Kidney epithelial cell (primary cell): ENCODE measurements at places on chromosomes 5 and 9. TPM values are rescaled to one million over a fixed set of nuclear protein-coding genes. Genes with fewer than 3 reads are reported as not detected.
A peak's percentile ranks its signal among the peaks of the same experiment; 100 is the strongest.

EQTN gene
- not detected in 2 replicates for total RNA-seq

PCDHGA2 gene
- 2.8 and 2.9 TPM in 2 replicates for total RNA-seq

GRCh38 chr9:34089311-34089710, 37.2 kb downstream of the DCAF12 start:
- DNase-seq, result no peak

- DNase-seq, result no peak
These were observed 140.7 kb upstream of the RANBP3L start for GRCh38 chr5:36442352-36442751.

DNA sequence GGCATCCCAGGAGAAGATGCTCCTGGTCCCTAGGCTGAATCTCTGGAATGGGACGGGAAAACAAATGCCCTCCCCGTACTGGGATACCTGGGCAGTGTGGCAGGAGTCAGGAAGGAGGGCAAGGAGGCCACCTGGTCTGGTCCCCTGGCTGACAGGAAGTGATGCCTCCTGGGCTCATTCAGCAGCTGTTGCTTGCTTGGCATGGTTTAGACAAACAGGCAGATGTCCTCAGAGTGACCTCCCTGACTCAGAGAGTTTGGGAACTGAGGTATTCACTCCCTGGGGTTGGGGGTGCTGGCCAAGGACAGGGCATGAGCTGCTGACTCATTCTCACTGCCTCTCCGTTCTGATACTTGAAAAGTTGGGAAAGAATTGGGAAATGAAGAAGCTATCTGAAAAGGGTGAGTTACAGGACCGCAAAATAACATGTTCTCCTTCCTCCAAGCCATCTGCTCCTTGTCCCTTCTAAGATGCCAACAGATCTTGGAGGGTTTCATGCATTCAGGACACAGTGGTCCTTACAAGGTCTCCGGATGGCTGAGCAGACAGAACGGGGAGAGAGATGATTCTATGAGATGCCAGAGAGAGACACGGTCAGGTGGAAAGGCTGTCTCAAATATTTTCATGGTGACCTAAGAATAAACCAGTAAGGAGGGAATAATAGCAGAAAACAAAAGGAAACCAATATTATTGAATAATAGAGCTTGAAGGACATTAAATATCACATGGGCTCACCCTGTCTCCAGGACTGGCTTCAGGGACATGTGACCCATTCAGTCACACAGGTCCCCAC, 534.5 kb downstream of the BNC2 start:
- DNase-seq, result peak; percentile 96

DNA sequence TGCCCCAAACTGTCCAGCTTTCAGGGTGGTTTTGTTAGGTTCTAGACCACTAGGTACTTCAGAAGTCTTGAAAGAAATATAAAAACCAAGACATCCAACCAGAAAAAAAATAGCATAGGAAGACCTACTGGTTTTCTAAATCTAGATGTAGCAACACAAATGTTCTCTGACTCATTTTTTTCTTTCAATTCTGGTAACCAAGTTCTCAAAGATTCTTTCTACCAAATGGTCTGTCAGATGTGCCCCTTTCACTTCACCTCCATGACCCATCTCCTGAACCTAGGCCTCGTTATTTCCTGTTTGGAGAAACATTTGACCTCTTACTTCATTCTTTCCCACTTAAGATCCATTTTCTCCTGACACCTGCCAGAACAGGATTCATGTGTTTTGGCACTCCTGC, 355.3 kb downstream of the KIAA0825 start:
- DNase-seq, result no peak

SIGMAR1 gene
- total RNA-seq, result 121 and 129 TPM in 2 replicates

IFNA21 gene
- not detected in 2 replicates for total RNA-seq
